ENCODE measurements at places on chromosomes 2 and 18.

DNA sequence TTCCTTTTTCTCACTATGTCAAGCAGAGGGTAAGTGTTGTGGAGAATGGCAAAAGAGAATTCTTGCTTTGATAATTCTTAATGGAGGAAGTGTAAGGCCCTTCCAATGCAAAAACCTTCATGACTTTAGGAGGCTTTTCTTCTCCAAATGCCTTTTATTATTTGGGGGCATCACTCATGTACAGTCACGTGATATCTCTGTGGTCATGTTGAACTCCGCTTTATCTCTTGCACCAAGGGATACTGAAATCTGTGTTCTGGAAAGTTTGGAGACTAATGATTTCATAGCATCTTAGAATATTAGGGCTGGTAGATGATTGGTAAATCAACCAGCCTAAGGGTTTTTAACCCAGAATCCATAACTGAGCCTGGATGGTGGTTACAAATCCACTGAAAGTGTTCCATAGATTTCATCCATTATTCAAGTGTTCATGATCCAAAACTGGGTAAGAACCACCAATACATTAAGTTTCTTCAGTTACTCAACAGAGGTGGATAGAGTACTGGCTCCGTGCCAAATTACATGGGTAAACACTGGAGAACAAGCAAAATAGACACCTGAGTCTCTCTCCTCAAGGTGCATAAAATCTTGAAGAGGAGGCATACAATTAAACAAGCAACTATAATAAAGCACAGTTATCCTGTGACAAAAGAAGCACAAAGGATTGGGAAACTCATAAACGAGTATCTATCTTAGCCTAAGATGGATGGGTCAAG lies 169.6 kb upstream of the EPHA4 start:
- no peak for DNase-seq

DNA sequence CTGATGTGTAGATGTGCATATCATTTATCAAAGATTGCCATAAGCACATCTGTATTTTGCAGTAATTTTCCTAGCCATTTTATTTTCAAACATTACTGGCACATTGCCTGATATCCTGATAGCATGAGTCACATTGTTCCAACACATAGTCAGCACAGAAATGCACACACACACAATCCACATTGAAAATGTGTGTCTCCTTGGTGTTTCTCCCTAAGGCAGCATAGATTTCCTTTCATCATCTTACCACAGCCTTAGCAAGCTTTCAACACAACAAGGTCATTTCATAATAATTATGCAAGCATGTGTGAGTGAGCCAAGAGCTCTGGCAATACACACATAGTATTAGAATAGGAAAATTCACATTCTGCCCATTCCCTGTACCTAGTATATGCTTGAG lies 245.4 kb upstream of the MEIS1 start:
- no peak for DNase-seq

GRCh38 chr2:115190459-115190858 lies 748.0 kb downstream of the DPP10 start:
- no peak for DNase-seq

- DNase-seq: no peak
These were observed 1.7 kb upstream of the C2orf42 start for GRCh38 chr2:70192516-70192915.

DNA sequence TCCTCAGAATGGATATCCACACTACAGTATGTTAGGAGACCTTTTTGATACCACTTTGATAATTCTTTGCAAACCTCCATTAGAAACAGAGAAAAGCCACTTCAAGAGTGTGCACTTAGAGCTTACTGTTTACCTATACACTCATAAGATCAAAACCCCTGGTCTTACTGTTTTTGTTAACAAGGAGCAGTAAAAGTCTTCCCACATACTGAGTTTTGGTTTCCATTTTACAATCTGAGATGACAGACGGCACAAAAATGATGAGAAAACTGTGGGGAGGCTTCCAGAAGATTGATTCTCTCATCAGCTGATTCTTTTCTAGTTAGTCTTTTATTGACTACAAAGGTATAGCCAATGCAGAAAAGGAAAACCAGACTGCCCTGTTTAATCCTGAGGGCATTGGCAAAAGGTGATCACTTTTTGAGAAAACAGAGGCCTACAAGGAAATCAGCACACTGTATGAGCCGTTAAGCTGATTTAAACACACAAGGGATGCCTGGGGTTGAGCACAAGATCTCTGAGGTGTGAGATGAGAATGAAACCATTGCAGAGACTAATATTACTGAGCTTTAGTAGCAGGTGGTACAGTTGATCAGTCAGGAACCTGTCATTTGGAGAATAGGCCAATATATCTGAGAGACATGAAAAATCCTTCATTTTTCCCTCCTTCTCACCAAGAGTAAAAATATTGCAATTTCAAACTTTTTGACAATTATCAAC lies 368.6 kb downstream of the GRB14 start:
- no peak for DNase-seq

DNA sequence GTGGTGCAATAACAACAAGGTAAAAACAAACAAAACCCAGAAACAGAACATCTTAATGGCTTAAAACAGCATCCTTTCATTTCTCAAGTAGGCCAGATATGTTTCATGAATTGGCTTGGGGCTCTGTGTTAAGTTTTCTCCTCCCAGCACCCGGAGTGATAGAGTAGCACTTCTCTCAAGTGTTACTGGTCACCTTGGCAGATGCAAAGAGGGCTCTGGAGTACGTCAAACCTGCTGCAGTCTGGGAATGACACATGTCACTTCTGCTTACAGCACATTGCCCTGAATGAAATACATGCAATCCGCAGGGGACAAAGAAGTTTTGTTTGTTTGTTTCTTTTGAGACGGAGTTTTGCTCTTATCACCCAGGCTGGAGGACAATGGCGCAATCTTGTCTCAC lies 639.3 kb downstream of the CNTNAP5 start:
- no peak for DNase-seq

DNA sequence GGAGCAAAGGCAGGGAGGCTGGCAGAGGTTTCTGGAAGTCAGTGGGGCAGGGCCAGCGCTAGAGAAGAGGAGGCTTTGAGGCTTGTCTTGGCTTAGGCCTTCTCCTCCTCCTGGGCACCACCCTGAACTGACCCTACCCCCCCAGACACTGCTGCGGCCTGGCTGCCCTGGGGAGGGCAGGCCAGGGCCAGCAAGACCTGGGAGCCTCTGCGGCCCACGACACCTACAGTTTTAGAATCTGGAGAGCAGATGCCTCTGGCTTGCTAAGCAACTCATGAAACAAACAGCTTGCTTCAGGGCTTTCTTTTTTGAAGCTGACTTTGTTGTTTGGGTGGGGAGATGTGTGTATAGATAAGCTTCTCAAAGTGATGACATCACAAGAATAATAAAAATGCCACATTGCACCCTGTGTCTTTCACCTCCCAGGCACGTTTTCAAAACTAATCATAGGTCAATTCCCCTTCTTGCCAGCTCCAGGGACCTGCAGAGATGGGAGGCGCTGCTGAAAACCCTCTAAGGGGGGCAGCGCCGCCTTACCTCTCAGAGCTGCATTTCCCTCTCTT lies 46.2 kb upstream of the SMAD7 start:
- DNase-seq: no peak

- DNase-seq: no peak
These were observed 51.2 kb upstream of the NOSTRIN start for GRCh38 chr2:168751104-168751740.

DNA sequence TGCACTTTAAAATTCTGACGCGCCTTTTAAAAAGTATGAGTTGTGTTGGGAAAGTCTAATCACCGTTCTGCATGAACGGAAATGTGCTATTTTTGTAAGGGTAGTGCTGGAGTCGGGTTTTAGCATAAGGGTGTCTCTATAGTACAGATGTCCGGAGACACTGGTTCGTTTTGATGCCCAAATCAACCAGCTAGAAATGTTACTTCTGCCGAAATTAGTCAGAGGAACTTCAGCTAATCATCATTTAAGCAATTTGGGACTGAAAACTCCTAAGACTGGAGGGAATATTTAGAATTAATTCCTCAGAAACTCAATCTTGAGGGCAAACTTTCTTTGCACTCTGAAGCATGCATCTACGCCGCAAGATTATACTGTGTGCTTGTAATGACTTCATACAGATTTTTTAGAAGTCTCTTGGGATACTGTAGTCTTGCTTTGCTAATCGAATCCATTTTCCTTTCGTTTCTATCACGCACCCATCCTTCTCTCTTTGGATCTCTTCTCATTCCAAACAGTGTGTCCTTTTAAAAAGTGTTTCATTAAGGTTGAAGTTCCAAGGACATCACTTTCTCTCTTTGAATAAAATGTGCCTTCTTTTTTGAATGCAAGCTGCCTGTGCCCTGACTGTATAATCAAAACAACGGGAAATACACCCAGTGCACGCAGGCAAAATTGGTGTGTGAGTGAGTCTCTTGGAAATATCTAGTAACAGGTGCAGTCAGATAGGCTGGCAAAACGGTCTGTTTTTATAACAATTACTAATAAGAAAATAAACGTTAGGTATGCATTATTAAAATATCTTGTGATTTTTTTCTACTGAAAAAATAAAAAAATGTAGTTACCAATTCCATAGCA lies 270.9 kb upstream of the TCF4 start:
- DNase-seq: no peak

- DNase-seq: no peak
These were observed 17.7 kb downstream of the CNDP2 start for GRCh38 chr18:74513883-74514205.

- DNase-seq: no peak
These were observed 414.8 kb upstream of the ID2 start for GRCh38 chr2:8267048-8267447.

DNA sequence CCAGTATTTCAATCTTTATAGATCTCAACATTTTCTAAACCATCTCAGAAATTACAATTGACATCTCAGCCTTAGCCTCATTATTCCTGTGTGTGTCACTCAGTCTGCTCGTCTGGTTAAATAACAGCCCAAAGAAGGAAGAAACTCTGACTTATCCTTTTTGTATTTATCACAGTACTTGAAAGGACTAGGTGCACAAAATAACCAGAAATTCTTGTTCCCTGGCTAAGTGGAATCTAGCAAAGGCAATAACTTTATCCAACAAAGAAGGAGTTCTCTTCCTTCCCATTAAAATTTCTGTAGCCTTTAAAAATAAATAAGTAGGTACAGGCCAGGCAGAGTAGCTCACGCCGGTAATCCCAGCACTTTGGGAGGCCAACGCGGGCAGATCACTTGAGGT lies 139.9 kb upstream of the PID1 start:
- DNase-seq: no peak

DNA sequence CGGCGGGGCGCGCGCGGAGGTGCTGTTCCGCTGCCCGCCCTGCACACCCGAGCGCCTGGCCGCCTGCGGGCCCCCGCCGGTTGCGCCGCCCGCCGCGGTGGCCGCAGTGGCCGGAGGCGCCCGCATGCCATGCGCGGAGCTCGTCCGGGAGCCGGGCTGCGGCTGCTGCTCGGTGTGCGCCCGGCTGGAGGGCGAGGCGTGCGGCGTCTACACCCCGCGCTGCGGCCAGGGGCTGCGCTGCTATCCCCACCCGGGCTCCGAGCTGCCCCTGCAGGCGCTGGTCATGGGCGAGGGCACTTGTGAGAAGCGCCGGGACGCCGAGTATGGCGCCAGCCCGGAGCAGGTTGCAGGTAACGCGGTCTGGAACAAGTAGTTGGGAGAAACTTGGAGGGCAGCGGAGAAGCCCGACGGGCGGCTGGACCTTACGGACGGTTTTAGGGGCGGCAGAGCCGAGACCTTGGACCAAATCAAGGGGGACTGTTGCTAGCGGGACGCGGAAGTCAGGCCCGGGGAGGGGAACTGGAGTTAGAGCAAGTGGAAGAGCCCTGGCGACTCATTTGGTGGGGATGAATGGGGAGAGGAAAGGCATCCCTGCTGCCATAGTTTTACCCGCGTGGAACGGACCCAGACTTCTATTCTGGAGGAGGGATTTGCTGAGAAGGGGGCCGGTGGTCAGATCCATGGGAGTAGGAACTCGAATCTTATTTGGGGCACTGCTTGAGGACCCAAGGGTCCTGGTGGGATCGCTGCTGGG lies 573 bp downstream of the IGFBP2 start:
- no peak for DNase-seq

GRCh38 chr18:76260941-76261472 lies 234.0 kb downstream of the ZNF516 start:
- DNase-seq: no peak

- DNase-seq: no peak
These were observed 143.4 kb downstream of the EML6 start for GRCh38 chr2:54866868-54867267.

Measured in SHP77 treated with DMSO at 0.1 percent for 48 hours (cell line).